Activated T-helper 1 cell treated with Interleukin-2 at 50 U/mL for 16 hours (primary cell): ENCODE measurements at places on chromosomes 1 and 21.

DNA sequence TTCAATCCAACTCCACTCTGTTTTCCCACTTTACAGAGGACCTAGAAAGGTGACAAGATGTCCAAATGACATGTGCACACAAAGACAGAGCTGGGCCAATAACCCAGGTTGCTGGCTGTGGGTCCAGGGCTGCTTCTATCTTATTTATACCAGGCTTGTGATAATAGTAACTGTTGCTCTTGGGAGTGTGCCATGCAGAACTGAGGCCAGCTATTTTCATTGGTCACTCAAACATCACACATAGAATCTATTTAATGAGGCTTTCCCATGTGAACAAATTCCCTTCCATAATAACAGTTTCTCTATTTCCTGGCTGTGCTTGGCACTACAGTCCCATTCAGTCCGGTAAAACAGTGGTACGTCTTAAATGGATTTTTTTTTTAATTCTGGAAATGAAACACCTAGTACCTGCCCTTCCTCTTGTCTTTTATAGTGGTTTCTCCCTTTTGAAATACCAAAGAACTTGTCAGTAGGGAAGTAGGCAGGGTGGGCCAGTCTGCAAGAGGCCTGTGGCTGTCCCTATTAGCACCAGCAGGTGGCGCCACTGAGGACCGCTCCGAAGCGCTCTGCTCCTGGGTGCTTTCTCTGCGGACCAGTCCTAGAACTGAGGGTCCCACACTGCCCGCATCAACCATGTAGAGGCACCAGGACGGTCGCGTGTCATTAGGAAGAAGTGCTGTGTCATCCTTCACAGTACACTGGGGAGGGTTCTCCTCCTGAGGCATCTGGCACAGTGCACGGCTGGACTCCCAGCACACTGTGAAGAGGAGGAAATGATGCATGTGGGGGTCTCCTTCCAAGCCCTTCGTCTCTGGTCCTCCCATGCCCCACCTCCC, 52.1 kb downstream of the GPR161 start:
- peak; percentile 34 for DNase-seq

- DNase-seq, result no peak
These were observed 544.8 kb upstream of the CAMK1G start for GRCh38 chr1:209038735-209039134.

GRCh38 chr1:98176414-98176813, 255.6 kb upstream of the DPYD start:
- no peak for DNase-seq

- DNase-seq, result no peak
These were observed 4.0 kb upstream of the NKAIN1 start for GRCh38 chr1:31243501-31244286.

GRCh38 chr21:39518847-39519210, 67.1 kb downstream of the SH3BGR start:
- no peak for DNase-seq

DNA sequence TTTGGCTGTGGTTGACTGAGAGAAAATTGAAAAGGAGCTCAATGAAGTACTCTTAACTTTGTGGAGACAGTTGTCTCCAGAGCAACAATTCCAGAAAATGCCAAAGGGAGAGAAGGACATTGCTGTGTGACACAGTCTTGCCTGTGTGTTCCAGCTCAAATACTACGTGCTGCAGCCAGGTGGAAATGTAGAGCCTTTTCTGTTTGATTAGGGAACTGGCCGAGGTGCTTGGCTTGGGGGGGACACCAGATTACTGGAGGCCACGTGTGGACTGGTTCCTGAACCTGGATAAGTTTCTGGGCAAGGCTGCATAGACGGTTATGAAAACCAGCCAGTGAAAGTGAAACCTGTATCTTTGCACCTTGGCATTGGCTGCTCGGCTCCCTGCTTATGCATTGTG, 217.9 kb downstream of the CTH start:
- DNase-seq, result no peak

DNA sequence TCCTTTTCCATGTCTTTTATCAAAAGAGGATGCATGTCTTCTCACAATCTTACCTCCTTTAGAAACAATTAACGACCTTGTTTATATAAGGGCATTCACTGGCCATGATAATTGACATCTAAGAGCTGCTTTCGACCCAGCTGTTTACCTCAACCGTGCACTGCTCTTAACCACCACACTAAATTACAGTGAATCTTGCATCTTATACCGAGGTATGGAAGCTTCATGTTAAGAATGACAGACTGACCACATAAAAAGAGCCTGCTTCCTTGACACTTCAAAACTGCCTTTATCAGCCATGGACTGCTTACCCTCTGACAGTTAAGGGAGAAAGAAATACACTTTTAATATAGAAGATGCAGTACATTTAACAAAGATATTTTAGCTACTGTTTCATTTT, 301.7 kb upstream of the LYPLAL1 start:
- no peak for DNase-seq
